ENCODE measurements at places on chromosomes 13 and 19.

GRCh38 chr13:97259798-97260714 lies 37.9 kb downstream of the MBNL2 start:
- DNase-seq, result no peak

GRCh38 chr13:97139691-97140090 lies 82.4 kb upstream of the MBNL2 start:
- no peak for DNase-seq

- no peak for DNase-seq
Observed at GRCh38 chr13:33058776-33059327, 42.6 kb downstream of the KL start.

DNA sequence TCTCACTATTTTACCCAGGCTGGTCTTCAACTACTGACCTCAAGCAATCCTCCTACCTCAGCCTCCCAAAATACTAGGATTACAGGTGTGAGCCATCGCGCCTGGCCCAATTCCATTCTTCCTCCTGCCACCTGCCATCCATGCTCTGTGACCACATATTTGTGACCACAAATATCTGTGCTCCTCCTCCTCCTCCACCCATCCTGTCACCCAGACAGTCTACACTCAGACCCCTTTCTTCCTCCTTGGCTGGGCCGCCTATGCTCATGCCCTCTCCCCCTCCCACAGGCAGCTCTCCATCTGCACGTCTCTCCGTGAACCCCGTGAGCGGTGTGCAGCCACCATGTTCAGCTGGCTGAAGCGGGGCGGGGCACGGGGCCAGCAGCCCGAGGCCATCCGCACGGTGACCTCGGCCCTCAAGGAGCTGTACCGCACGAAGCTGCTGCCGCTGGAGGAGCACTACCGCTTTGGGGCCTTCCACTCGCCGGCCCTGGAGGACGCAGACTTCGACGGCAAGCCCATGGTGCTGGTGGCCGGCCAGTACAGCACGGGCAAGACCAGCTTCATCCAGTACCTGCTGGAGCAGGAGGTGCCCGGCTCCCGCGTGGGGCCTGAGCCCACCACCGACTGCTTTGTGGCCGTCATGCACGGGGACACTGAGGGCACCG lies 3.2 kb downstream of the EHD2 start:
- DNase-seq, result no peak

DNA sequence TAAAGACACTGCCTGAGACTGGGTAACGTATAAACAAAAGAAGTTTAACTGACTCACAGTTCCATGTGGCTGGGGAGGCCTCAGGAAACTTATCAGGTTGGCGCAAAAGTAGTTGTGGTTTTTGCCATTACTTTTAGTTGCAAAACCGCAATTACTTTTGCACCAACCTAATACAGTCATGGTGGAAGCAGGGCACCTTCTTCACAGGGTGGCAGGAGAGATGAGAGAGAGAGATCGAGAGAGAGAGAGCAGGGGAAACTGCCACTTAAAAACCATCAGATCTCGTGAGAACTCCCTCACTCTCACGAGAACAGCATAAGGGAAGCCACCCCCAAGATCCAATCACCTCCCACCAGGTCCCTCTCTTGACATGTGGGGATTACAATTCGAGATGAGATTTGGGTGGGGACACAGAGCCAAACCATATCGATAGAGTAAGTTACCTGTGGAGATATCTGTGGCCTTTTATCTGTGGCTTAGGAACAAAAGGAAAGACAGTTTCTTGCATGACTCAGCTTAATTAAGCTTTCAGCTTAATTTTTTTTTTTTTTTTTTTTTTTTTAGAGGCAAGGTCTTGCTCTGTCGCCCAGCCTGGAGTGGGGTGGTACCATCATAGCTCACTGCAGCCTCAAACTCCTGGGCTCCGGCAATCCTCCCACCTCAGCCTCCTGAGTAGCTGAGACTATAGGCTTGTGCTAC lies 7.6 kb upstream of the CABP5 start:
- DNase-seq, result no peak

DNA sequence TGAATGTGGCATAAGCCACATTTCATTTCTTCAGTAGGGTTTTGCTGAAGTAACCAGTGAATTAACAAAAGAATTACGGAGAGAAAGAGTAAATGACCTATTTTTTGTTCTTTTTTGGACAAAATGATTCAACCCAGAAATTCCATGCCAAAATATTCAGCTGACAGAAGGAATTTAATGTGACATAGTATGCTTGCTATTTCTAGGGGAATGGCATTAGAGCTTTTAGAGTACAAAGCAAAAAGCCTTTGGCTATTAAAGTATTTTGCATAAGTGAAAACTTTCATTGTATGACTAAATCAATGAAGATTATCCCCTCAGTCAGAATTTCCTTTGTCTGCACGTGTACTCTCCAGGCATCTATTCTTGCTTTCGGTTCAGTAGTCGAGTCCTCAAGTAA lies 465.3 kb downstream of the COG6 start:
- DNase-seq, result no peak

GRCh38 chr13:28306325-28306724 lies 168.0 kb downstream of the PAN3 start:
- no peak for DNase-seq

DNA sequence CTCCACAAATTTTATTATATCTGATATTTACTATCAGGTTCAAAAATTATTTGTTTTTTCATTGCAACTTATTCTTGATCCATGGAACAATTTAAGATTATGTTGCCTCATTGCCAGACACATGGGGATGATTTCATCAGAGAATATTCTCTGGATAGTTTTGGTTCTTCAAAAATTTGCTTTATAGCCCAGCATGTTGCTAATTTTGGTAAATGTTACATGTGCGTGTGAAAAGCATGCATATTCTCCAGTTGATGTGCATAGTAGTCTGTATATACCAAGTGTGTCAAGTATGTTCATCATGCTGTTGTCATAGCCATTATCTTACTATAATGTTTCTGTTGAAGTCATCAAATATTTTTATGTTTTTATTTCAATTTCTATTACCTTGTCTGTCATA lies 122.3 kb downstream of the RFC3 start:
- no peak for DNase-seq

DNA sequence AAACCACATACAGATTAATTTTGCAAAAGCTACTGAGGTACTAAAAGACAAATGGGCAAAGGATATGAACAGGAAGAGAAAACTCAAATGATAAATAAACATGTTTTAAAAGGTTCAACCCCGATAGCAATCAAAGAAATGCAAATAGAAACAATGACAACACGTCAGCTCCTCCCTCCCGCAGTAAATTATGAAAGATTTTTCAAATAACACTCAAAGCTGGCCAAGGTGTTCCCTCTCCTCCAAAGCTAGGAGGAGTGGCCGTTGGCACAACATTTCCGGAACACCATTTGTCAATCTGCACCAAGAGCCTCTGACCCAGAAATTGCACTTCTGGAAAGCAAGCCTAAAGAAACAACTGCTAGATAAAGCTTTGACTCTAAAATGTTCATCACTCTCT lies 28.3 kb downstream of the INSR start:
- DNase-seq, result no peak

GRCh38 chr13:76189882-76190519 lies 553.9 kb downstream of the LMO7 start:
- DNase-seq, result no peak

GRCh38 chr19:45235485-45235884 lies 9.7 kb downstream of the EXOC3L2 start:
- DNase-seq, result no peak

- peak; percentile 95 for DNase-seq
Observed at GRCh38 chr19:49929121-49929610, at the start of the genes ATF5 and NUP62. Gene ATF5, plus strand, starts transcription at chr19:49929205. Its CDS starts 1,646 bp downstream, at chr19:49930851. Gene NUP62, minus strand, starts transcription at chr19:49929504. Its CDS starts 19,697 bp downstream, at chr19:49909807.

- no peak for DNase-seq
Observed at GRCh38 chr19:9139609-9140158, 513 bp upstream of the ZNF317 start.

DNA sequence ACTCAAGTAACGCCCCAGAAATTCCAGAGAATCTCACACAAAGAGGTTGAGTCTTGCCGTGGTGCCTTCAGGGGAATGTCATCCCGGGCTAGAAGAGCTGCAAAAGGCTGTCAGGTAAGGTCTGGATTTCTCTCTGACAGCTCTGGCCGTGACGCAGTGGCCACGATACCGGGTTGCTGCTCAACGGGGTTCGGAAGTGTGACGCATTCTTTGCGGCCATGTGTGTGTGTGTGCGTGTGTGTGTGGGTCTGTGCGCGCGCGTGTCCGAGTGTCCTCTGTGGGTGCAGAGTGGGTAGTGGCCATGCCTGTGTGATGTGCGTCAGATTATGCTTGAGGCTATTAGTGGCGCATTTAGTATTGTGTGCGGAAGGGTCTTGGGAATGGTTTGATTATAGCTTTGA lies 306 bp downstream of the ZNF540 start:
- DNase-seq, result peak; percentile 38

GRCh38 chr19:4456476-4456842 lies 1.1 kb downstream of the UBXN6 start:
- no peak for DNase-seq

DNA sequence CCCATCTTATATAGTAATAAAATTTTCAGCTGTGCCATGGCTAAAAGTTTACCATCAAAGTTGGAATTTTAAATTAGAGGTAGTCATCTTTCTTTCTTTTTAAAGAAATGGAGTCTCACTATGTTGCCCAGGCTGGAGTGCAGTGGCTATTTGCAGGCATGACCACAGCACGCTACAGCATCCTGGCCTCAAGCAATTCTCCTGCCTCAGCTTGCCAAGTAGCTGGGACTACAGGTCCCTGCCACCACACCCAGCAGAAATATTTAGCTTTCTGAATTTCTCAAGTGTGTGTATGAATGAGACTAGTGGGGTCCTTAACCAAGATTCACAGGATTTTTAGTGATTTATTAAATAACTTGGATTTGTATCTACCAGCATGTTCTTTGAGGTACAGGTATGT lies 30.5 kb upstream of the USPL1 start:
- no peak for DNase-seq

- no peak for DNase-seq
Observed at GRCh38 chr13:108357228-108357627, 87.7 kb downstream of the TNFSF13B start.
